ENCODE measurements at places on chromosomes 13 and 19.

GRCh38 chr19:24065865-24066604 lies 21.0 kb upstream of the ZNF254 start:
- DNase-seq = no peak

- no peak for DNase-seq
These were observed 338 bp downstream of the SLC35E1 start for GRCh38 chr19:16571822-16572331.

GRCh38 chr13:109485136-109485794 lies 301.1 kb downstream of the IRS2 start:
- DNase-seq = no peak

GRCh38 chr19:6464070-6464873 lies at the start of gene CRB3:
Gene CRB3 (plus strand): TSS chr19:6464271. CDS start chr19:6464702, 431 bp downstream.
- DNase-seq = no peak

GRCh38 chr19:37251308-37252229 lies 33.6 kb downstream of the ZNF383 start:
- peak; percentile 97 for DNase-seq

All from head of caudate nucleus (tissue), 42 donors.